ENCODE measurements at places on chromosomes 6 and 20.

- no peak for DNase-seq
Measured at GRCh38 chr20:63840405-63840828, 9.4 kb upstream of the ZBTB46 start.

GRCh38 chr20:47809161-47809960 lies 24.1 kb upstream of the SULF2 start:
- DNase-seq: no peak

GRCh38 chr6:121067381-121067780 lies 266.9 kb downstream of the TBC1D32 start:
- no peak for DNase-seq

GRCh38 chr20:19996222-19996621 lies 20.9 kb upstream of the NAA20 start:
- DNase-seq: no peak

DNA sequence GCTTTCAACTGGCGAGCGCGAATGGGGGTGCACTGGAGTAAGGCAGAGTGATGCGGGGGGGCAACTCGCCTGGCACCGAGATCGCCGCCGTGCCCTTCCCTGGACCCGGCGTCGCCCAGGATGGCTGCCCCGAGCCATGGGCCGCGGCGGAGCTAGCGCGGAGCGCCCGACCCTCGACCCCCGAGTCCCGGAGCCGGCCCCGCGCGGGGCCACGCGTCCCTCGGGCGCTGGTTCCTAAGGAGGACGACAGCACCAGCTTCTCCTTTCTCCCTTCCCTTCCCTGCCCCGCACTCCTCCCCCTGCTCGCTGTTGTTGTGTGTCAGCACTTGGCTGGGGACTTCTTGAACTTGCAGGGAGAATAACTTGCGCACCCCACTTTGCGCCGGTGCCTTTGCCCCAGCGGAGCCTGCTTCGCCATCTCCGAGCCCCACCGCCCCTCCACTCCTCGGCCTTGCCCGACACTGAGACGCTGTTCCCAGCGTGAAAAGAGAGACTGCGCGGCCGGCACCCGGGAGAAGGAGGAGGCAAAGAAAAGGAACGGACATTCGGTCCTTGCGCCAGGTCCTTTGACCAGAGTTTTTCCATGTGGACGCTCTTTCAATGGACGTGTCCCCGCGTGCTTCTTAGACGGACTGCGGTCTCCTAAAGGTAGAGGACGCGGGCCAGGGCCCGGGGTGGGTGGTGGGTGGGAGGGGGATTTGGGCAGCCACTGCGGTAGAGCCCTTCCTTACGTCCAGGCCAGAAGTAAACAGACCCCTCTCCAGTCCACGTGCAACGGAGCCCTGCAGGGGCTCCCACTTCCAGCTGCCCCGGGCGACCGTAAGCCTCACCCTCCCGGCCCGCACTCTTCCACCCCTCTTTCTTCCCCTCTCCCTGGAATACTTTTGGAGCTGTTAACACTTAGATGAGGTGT lies 998 bp downstream of the BMP2 start:
- no peak for DNase-seq

DNA sequence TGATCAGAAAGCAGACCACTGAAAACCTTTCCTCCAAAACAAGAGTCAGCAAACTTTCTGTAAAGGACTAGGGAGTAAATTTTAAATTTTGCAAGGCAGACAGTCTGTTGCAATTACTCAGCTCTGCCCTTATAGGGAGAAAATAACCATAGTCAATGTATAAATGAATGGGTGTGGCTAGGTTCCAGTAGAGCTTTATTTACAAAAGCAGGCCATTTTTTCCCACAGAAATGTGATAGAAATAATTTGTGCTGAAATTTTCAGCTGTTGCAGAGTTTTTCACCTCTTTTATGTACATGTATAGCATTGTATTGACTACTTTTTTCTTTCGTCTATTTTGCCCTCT lies 7.7 kb downstream of the AMD1 start:
- peak; percentile 58 for DNase-seq

DNA sequence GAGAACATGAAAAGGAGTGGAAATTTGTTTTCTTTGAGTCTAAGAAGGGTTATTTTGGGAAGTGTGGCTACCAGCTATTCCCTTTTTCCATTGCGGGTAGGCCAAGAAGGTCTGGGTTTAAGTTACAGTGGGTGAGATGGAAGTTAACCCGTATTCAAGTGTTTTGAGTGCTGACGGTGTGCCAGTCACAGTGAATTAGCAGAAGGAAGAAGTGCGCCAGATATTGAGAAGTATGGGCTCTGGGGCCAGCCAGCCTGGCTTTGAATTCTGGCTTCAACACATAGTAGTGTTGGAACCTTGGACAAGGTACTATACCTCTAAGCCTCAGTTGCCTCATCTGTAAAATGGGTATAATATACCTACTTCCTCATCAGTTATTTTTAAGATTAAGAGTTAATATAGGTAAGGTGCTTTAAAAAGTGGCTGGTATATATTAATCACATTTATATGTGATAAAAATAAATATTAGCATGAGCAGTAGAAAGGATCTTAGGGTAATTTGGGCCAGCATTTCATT lies 16.3 kb downstream of the ZNF76 start:
- DNase-seq: no peak

Data from fibroblast of skin of scalp (primary cell).